Ecto neural progenitor cell (in vitro differentiated cells): ENCODE measurements at places on chromosomes 7 and 10.

DNA sequence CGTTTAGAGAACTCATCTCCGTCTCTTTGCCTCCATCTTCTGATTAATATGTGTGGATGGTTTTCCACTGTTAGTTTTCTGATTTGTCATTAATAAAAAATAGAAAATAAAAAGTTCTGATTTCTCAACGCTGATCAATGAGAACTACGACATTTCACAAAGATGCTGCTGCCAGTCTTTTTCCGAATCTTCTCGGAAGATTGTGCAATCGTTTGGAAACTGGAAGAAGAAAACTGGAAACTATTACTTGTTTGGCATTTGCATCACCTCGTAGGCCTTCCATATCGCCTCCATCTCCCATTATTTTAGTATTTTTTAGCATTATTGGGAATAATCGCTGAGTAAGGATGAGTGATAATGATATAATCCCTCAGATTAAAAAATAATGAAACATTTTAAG, 123.2 kb upstream of the KLF6 start:
- DNase-seq: no peak

DNA sequence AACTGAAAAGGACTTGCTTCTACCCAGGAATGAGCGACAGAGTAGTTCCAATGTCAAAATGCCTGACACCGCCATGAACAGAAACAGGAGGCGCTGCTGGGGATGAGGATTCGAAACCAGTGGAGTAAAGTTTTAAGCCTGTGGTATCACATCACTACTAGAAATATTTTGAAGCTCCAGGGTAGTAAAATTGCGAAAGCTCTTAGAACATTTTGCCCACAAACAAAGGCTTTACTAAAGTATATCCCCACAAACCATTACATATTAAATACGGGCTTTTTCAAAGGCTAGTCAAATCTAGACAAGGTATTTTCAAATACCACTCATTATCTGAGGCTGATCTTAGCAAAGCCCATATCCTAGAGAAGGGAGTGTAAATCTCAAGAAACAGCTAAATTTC, 2.4 kb downstream of the PRDX3 start:
- no peak for DNase-seq

GRCh38 chr7:94382132-94382531, 12.6 kb upstream of the COL1A2 start:
- no peak for DNase-seq

- DNase-seq: peak; percentile 35
Observed at GRCh38 chr10:112801004-112801403, 149.0 kb upstream of the TCF7L2 start.

DNA sequence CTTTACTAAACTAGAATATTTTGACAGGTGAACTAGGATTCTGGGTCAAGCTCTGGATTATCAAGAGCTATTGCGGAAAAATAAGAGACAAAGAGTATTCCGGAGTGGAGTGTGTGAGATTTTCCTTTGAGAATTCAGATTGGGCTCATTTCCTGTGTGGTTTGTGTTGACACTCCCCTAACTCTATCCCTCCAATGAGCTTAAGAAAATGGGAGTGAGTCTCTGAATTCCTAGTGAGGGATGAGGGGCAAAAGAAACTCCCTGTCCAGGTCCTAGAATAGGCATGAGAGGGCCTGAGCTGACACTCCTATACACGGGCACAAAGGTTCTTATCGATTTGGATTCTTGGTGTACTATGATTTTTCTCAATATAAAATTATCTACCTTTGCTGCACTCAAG, 10.2 kb downstream of the KLF14 start:
- DNase-seq: no peak

DNA sequence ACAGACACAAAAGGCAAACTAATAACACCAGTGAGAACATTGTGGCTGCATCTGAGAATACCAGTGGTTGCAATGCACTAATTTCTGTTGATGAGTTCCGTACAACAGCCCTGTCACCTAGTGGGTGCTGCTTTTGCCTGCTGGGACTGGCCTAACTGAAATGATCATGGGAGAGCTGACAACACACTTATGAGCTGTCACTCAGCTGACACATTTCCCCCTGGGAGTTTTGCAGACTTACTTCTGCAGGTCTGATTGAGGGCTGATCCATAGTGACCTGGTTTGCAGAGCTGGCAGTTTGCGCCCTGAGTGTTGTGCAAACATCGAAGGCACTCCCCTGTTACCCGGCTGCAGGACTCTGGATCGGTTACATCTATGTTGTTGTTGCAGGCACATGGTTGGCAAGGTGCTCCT, 60.6 kb upstream of the LAMB1 start:
- DNase-seq: no peak

- DNase-seq: no peak
Observed at GRCh38 chr10:110794808-110795207, 76.9 kb upstream of the PDCD4 start.

GRCh38 chr10:48608279-48608681, 3.4 kb upstream of the ARHGAP22 start:
- DNase-seq: peak; percentile 57

DNA sequence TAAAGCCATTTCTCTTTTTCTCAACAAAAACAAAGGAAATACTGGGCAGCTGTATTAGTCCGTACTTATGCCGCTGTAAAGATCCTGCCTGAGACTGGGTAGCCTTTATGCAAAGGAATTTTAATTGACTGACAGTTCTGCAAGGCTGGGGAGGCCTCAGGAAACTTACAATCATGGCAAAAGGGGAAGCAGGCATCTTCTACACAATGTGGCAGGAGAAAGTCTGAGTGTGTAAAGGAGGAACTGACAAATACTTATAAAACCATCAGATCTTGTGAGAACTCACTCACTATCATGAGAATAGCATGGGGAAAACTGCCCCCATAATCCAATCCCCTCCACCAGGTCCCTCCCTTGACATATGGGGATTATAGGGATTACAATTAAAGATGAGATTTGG, 264.3 kb downstream of the SEMA3A start:
- no peak for DNase-seq

GRCh38 chr7:135240441-135240840, 6.8 kb downstream of the STRA8 start:
- peak; percentile 31 for DNase-seq

GRCh38 chr7:134844200-134844599, 64.8 kb downstream of the CALD1 start:
- no peak for DNase-seq

GRCh38 chr10:118458957-118459641, 117.0 kb upstream of the FAM204A start:
- no peak for DNase-seq

GRCh38 chr10:60942788-60943315, 1.1 kb downstream of the RHOBTB1 start:
- no peak for DNase-seq
